ENCODE measurements at places on chromosomes 6 and 20.

GRCh38 chr20:47574616-47575364 lies 73.1 kb downstream of the NCOA3 start:
- no peak for DNase-seq

GRCh38 chr20:32050851-32051556 lies 1.0 kb upstream of the HCK start:
- no peak for DNase-seq

GRCh38 chr20:52342913-52343312 lies 151.3 kb upstream of the ZFP64 start:
- no peak for DNase-seq

DNA sequence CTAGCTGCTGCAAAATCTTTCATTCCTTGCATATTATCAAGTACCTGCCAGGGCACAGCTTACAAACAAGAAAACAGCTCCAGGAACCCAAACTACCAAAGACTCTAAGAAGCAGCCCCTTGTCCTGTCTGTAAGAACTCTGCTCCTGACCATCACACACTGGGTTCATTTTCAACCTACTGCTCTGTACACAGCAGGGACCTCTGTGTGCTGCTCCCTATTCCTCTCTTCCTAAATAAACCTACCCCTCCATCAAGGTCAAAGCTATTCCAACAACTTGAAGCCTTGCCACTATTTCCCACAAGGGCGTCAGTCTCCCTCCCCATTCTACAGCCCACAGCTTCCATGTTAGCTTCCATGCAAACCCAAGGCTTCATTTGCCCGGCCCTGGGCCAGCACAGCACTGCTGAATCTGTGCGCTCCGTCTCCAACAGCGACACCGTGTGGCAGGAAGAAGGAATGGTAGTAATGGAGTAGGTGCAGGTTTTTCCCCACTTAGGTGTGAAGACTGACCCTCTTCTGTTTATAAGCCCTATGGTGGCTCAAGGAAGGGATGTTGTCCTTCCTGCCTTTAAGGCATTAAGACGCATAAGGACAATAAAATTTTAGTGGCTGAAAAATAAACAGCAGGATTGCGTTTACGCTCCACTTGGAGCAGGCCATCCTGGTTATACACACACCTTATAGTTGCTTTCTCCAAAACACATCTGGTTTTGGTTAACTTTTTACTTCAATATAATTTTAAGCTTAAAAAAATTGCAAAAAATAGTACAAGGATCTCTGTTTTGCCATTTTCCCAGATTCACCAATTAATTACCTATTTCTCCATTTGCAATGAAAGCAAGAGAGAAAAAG lies 115.2 kb upstream of the NXT1 start:
- peak; percentile 39 for DNase-seq

DNA sequence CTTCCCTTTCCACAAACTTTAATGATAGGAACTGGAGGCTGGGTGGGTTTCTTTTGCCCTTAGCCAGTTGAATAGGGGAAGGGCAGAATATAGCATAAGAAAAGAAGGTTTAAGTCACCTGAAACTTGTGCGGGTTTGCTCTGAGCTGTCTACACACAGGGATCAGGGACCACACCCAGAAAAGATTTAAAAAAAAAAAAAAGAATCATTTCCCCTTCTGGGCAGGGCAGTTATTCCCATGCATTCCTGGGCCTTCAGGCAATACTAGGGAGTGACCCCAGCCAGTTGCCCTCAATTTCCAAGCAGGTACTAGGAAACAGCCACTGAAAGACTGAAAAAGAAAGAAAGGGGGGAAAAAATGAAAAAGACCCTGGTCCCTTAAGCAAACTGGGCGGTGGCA lies 39.6 kb upstream of the HDAC2 start:
- no peak for DNase-seq

GRCh38 chr6:30881392-30882203 lies 2.7 kb upstream of the DDR1 start:
- DNase-seq: no peak

GRCh38 chr6:3019065-3019464 lies 19.4 kb downstream of the NQO2 start:
- DNase-seq: no peak

- DNase-seq: no peak
Observed at GRCh38 chr20:54650052-54650719, 174.8 kb downstream of the DOK5 start.

DNA sequence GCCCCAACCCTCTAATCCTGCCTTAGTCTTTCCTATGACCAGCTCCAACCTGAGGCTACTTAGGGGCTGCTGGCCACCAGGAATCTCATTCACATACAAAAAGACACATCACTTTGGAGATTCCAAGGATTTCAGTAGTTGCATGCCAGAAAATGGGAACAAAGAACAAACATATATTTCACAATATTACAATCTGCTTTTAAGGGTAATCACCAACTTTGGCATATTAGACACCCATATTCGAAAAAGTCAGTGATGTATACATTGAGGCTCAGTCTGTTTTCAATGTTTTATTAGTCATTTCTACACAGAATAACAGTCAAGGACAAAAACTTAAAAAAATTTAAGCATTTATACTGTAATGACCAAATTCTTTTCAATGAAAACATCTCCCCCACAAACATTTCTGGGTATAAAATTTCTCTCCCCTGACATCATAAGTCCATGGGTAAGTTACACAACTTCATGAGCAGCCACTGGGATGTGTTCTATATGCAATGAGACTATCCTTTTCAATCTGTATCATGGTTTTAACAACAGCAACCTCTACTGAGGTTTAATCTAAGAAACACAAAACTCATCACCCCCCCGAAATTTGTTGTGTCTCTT lies 103.5 kb downstream of the MAP7 start:
- peak; percentile 61 for DNase-seq

DNA sequence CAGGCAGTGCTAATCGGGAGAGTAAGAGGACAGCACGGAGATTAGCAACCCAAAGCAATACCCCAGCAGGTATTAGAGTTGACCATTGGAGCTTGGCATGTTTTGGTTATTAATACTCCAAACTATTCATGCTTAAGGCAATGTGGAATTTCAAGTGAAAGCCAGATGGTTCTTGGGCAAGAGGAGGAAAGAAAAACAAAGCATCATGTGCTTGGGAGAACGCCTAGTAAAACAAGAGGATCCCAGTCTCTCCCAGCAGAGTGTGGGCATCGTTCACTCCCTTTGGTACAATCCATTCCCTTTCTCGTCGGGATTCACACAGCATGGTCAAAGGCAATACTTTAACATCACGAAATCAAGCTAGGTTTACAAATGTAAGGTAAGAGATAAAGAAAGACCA lies 349.8 kb downstream of the PRKN start:
- DNase-seq: no peak

DNA sequence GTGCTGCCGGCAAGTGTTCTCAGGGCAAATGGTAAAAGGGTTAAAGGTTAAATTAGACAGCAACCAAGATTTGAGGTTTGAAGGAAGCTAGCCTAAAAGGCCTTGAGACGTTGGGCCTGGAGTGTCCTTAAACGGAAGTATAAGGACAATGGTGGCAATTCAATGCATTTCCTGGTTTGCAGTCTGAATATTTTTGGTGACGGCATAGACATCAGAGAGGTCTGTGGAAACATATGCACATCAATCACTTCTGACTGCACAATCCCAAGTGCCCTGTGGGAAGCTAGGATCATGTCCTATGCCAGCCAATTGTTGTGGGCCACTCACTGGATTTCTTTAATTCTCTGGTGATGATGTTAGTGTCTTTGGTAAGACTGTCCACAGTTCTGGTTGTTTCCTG lies 25.7 kb upstream of the TUBB2A start:
- DNase-seq: no peak

- no peak for DNase-seq
Observed at GRCh38 chr6:167510648-167511047, 185.8 kb downstream of the TTLL2 start.

DNA sequence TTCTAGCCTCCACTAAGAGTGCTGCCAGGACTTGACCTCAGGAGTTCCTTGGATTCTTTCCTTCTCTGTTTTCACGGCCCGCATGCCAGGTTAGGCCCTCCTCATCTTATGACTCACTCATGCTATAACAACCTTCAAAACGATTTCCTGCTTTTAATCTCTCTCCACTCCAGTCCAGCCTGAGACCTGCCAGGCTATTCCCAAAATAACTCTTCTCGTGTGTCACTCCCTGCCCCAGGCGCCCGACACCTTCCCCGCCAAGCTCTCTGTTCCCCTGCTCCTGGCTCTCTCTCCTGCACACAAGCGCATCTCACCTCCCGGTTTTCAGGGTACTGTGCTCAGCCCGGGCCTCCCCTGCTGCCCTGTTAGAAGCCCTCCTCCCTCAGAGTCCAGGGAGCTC lies 64.1 kb upstream of the RPS6KA2 start:
- no peak for DNase-seq

- DNase-seq: no peak
Observed at GRCh38 chr6:46097366-46097765, 32.4 kb upstream of the ENPP4 start.

- peak; percentile 75 for DNase-seq
Observed at GRCh38 chr20:34579191-34579978, 20.9 kb downstream of the MAP1LC3A start.

DNA sequence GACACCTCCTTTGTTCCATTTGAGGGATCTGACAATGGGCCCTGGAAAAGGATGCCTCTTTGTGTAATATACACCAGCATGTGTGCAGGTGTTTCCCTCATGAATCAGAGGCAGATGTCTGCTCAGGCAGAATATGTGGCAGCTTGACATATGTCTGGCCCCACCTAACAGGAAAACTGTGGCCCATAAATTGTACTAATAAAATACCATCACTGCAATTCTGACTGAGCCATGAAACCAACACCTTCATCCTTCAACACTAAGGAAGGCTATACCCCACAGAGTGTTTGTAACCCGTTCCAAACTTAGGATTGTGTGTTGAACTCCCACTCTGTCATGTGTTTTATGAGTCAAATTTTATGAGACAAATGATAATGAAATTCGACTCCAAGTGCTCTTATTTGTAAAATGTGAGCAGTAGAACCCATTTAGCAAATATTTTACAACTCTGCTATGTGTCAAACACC lies 22.7 kb downstream of the LAMA4 start:
- no peak for DNase-seq

DNA sequence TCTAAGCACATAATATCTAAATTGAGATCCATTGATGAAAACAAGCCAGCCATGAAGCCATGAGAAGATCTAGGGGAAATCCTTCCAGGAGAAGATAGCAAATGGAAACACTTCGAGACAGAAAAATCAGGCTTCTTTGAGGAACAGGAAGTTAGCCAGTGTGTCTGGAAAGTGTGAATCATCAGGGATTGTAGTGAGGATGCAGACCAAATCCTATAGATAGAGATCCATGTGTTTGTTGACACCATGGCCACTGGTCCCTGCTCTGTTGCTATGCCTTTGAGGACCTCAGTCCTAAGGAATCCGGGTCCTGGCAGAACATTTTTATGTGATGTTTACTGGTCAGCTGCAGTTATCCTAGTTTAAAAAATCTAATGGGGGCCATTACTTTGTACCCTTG lies 6.6 kb upstream of the ELOVL2 start:
- peak; percentile 11 for DNase-seq

- DNase-seq: no peak
Observed at GRCh38 chr6:19976411-19977129, 139.4 kb downstream of the ID4 start.

GRCh38 chr6:21824431-21825177 lies 231.1 kb downstream of the SOX4 start:
- no peak for DNase-seq

- DNase-seq: peak; percentile 96
Observed at GRCh38 chr6:163413345-163414116, 987 bp upstream of the QKI start.

GRCh38 chr6:121998631-121999030 lies 400.8 kb upstream of the HSF2 start:
- DNase-seq: no peak

- DNase-seq: no peak
Observed at GRCh38 chr20:34082232-34082887, 29.7 kb downstream of the EIF2S2 start.

DNA sequence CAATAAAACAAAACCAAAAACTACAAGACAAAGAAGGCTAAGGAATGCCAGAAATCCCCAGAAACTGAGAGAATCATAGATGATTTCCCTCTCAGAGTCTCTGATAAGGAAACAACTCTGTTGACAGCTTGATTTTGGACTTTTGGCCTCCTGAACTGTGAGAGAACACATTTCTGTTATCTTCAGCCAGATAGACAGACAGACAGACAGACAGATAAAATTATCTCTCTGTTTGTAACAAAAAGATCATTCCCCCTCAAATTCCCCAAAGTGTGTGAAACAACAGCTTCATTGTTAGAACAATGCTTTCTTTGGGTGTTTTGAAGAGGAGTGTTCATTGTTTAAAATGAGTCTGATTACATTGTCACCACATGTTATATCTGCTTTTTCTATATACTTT lies 148.2 kb downstream of the BCKDHB start:
- no peak for DNase-seq

DNA sequence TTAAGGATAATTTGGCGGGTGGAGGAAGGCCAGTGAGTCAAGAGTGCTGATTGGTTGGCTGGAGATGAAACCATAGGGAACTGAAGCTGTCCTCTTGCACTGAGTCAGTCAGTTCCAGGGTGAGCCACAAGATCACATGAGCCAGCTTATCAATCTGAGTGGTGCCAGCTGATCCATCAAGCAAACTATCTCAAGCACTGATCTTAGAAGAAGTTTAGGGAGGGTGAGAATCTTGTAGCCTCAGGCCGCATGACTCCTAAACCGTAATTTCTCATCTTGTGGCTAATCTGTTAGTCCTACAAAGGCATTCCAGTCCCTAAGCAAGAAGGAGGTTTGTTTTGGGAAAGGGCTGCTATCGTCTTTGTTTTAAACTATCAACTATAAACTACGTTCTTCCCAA lies 954.3 kb downstream of the KIF16B start:
- no peak for DNase-seq

GRCh38 chr6:138275976-138276375 lies 57.7 kb upstream of the PBOV1 start:
- no peak for DNase-seq

- no peak for DNase-seq
Observed at GRCh38 chr6:161401587-161402309, 127.9 kb upstream of the AGPAT4 start.

- DNase-seq: no peak
Observed at GRCh38 chr6:127277878-127278843, 11.5 kb downstream of the RNF146 start.

DNA sequence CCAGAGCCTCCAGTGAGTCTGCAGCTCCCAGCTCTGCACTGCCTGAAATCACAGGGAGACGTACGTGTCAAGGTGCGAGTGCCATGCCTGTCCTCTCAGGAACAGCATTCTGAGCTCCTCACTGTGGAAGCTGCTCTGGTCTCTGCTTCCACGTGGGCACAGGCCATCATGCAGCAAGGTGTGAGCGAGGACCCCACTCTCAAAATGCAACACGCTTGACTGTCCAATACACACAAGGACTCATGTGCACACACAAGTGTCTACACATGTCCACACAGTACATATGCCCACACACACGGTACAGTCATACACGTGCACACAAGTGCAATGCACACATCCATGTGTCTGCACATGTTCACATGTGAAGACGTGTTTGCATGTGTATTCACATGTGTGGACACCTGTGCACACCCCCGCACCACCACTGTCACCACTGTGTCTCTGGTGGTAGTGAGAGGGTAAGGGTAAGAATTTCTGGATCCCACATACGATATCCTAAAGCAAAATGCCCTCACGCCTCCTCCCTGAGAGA lies 260.5 kb downstream of the DLL1 start:
- no peak for DNase-seq

Measured in AG08395 (cell line).